Activated T-cell treated with anti-CD3 and anti-CD28 coated beads, Interleukin-2, amount 50 U/mL, for 48 hours (primary cell): ENCODE measurements at places on chromosomes 12 and 14.

- no peak for DNase-seq
Measured at GRCh38 chr12:65470256-65470655, 191.8 kb downstream of the MSRB3 start.

GRCh38 chr12:63862187-63862968 is 17.9 kb downstream of the SRGAP1 start:
- no peak for DNase-seq

GRCh38 chr12:89216211-89216952 is 135.9 kb downstream of the DUSP6 start:
- no peak for DNase-seq

DNA sequence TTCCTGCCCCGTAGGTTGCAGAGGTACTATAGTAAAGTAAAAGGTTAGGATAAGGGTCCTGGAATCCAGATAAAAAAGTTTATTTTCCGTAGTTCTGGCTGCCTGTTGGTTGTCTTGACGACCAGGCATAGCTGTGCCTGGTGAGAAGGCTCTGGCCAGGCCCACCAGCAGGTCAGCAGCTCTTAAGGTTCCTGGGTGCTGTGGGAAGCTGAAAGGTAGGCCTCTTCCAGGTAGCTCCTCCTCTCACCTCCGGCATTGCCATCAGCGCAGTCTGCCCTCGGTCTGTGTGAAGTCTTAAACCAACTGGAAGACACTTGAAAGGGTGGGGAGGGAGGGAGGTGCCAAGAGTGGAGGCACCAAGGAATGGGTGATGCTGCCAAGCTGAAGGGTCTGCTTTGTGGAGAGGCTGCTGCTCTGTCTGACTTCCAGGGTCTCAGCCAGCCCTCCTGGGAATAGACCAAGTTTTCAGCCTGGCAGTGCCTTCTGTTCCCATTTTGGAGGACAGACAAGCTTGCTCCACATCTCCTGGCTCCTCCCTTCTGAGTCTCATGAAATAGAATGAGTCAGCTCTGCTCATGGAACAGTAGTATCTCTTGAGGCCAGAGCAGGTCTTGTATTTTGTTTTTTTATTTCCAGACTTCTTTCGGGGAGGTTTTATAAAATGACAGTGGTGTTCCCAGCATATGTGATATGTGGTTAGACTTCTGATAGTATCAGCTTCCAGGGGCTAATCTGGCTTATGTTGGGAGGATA is 5.2 kb upstream of the ACADS start:
- no peak for DNase-seq

GRCh38 chr12:98113548-98113947 is 401.8 kb upstream of the TMPO start:
- DNase-seq, result no peak

GRCh38 chr12:42786400-42787148 is 197.0 kb upstream of the PRICKLE1 start:
- DNase-seq, result no peak

GRCh38 chr12:15562263-15562662 is 226.9 kb downstream of the EPS8 start:
- no peak for DNase-seq
